ENCODE measurements at places on chromosomes 16 and 17.
A peak's percentile ranks its signal among the peaks of the same experiment; 100 is the strongest.

GRCh38 chr17:29036584-29036983 is 6.4 kb upstream of the PIPOX start:
- no peak for DNase-seq

DNA sequence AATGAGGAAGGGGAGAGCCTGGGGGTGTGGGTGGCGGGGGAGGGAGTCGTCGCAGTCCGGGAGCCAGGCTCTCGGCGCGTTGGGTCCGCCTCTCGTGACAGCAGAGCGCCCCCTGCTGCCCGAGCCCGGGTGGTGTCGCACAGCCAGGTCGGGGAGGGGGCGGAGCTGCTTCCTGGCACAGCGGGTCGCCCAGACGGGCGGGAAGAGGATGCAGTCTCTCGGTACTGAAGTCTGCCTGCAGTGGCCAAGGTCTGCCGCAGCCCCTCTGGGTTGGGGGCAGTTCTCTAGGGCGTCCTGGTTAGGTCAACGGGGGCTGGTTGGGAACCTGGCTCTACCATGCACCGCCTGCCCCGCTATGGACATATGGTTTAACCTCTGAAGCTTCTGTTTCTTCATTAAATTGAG is 38.2 kb upstream of the CCDC182 start:
- peak; percentile 60 for DNase-seq

DNA sequence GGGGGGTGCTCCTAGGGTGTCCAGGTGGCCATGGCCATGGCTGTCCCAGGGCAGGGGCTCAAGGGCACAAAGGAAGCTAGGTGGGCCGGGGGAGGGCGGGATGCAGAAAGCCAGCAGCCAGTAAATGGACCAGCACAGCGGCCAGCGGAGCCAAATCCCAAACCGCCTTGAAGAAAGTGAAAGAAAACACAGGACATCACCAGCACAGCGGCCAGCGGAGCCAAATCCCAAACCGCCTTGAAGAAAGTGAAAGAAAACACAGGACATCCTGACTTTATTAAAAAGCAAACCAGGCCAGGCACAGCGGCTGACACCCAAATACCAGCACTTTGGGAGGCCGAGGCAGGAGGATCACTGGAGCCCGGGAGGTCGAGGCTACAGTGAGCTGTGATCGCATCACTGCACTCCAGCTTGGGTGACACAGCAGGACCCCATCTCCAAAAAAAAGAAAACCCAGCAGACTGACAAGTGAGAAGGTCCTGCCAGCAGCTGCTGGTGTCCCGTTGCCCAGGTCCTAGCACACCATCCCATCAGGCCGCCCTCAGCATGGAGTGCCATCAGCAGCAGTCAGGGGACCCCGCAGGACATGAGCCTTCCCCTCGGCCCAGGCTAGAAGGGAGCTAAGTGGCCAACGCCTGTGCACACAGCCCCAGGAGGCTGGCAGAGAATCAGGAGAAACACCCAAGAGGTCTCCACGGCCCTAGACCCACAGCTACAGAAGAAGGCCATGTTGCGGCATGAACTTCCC is 17.0 kb downstream of the SLC38A10 start:
- DNase-seq = no peak

DNA sequence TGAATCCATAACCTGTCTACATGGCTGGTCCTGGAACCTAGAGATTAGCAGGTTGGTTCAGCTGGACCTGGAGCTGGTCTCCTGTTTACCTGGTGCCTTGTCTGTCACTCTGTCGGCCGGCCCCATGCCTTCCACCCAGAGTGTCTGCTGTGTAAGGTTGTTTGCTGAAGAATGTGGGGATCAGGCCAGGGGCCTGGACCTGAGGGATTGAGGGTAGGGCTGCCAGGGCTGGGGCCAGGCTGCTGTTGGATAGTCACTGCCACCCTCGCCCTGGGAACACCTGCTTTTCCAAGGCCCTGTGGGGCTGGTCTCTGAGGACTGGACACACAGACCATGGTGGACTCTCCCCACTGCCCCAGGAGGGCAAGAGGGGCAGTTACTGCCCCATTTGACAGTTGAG is 1.4 kb downstream of the NHERF2 start:
- DNase-seq = no peak

GRCh38 chr17:62704381-62704971 is 77.0 kb downstream of the MRC2 start:
- DNase-seq = peak; percentile 45

DNA sequence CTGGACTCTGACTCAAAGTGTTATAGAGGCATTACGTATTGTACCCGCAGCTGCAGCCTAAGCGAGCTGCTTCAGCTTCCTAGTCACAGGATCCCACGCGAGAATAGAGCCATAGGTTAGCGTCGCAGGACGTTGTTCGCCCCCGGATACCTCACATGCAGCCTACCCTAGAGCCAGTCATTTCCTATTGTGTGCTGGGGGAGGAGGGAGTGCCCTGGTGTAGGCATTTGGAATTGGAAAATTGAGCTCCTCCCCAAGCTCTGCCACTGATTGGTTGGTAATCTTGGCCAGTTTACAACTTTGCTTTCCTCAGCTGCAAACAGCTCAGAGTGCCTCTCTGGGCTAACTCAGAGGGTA is 530 bp downstream of the NAA60 start:
- peak; percentile 80 for DNase-seq
